Stimulated activated CD4-positive, alpha-beta T cell treated with anti-CD3 and anti-CD28 coated beads, Interleukin-2, amount 100 ng/mL, for 24 hours (primary cell): ENCODE measurements at places on chromosomes 2 and 18.

GRCh38 chr2:208607694-208608093 lies 201.1 kb downstream of the PTH2R start:
- DNase-seq, result no peak

- DNase-seq, result no peak
Measured at GRCh38 chr2:95342556-95343320, 45.6 kb downstream of the KCNIP3 start.

DNA sequence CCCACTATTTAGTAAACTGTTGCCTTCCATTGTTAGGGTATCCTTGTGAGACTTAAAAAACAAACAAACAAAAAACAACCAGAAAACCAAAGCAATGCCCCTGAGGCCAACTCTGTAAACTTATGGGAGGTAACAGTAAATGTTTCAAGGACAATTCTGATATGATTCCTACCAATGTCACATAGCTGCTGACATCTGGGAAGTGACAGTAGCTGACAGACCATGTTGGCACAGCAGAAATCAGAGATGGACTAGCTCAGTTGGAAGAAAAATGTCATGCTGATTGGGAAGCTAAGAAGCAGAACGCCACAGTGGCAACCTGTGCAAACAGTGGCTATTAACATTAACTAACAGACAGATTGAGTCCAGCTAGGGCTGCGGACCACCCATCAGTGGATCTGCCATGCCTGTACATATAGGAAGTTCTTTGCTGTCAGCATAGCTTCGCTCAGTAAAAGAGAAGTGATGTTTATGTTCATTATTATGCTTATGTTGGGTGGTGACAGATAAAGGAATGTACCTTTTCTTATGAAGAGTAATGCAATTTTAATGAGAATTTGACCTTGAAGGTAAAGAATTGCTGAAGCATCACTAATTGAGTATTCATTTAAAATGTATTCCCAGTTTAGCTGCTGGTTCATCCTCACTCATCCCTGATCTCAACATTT lies 180.6 kb downstream of the PARD3B start:
- DNase-seq, result no peak

DNA sequence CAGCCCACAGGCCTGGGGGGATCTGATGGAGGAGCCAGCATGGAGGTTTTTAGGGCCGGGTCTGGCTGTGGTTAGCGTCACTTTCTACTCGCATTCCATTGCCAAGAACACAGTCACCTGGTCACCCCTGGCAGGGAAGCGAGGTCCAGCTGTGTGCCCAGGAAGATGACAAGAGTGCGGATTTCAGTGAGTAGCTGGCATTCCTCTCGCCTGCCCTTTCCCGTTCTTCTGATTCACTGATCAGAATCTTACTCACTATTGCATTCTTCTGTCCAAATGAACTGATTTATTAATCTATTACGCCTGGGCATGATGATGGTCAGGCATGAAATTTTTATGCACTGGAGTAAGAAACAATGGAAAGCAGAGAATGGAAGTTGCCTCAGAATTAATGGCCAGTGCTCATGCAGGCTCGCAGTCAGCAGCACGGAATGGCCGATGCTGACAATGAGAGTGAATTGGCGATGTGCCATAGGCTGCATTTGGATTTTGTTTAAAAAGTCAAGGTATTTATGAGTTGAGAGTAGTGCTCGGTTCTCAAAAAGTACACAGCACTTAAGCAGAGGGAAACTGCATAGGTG lies 76.4 kb upstream of the MGAT5 start:
- no peak for DNase-seq

GRCh38 chr2:113012436-113013335 lies 7.4 kb downstream of the IL36A start:
- no peak for DNase-seq

DNA sequence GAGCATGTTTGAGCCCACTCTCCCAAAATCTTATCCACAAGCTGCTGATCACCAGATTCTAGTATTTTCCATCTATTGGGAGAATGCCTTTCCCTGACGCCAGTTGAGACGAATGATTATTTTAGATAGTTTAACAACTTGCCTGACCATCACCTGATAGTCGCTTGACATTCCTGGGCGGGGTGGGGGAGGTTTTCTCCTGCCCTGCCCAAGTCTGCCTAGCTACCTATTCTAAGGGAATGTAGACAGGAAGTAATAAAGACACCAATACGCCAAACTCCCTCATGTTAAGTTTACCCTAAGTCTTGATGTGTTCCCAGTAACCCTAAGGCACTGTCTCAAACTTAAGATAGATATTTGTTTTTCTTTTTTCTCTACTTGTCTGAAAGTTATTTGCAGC lies 4.6 kb upstream of the ACAA2 start:
- DNase-seq, result no peak

DNA sequence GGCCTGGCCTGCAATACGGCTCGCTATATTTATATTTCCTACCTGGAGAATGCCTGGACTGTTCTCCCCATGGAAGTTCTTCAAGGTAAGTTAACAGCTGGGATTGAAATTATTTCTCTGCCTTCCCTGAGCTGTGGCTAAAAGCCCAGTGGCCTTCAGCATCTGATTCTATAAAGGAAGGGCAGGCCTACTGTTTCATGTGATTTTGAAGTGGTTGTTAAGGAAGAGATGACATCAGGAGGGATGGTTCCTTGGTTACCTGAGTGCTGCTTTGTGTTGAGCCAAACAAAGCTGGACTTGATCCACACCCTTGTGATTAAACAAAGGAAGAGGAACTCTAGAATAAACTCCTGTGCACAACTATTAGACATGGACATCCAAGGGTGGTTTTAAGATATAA lies 61.6 kb downstream of the MFSD6 start:
- DNase-seq, result no peak

GRCh38 chr18:39945076-39945475 lies 2010.0 kb upstream of the PIK3C3 start:
- no peak for DNase-seq

DNA sequence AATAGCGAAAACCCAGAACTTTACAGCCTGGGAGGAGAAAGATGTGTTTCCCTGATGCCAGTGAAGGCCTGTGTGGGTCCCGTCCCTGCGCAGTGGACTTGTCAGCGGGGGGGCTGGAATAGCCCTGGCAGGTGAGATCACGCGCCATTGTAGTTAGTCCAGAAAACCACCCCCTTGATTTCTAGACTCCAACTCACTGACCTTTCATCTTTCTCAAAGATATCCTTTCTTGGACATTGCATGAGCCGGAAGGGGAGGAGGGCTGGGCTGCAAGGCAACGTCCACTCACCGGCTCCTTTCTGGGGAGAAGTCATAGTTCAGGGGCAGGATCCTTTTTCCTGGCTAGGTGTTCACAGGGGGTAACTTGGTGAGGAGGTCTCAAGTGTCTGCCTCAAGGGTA lies 22.3 kb upstream of the ASAP2 start:
- no peak for DNase-seq

DNA sequence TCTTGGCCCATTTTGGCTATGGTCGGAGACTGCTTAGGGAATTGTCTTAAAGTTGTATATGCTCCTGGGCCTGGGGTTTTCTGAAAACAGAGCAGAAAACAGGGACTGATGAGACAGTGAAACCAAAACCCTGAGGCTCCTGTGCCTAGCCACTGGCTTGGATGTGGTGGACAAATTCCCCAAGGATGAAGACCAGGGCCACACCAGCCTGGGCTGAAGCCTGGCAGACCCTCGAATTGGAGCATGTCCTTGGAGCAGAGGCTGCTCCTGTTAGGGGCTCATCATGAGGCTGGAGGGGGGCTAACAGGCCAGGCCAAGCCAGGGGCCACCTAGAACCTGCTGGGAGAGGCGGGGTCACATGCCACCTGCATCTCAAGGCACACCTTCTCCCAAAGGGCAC lies 68.1 kb downstream of the STPG4 start:
- DNase-seq, result no peak

GRCh38 chr2:24471662-24472061 lies 19.4 kb upstream of the NCOA1 start:
- DNase-seq, result no peak

GRCh38 chr2:216083464-216084281 lies 2.0 kb downstream of the TMEM169 start:
- peak; percentile 24 for DNase-seq

DNA sequence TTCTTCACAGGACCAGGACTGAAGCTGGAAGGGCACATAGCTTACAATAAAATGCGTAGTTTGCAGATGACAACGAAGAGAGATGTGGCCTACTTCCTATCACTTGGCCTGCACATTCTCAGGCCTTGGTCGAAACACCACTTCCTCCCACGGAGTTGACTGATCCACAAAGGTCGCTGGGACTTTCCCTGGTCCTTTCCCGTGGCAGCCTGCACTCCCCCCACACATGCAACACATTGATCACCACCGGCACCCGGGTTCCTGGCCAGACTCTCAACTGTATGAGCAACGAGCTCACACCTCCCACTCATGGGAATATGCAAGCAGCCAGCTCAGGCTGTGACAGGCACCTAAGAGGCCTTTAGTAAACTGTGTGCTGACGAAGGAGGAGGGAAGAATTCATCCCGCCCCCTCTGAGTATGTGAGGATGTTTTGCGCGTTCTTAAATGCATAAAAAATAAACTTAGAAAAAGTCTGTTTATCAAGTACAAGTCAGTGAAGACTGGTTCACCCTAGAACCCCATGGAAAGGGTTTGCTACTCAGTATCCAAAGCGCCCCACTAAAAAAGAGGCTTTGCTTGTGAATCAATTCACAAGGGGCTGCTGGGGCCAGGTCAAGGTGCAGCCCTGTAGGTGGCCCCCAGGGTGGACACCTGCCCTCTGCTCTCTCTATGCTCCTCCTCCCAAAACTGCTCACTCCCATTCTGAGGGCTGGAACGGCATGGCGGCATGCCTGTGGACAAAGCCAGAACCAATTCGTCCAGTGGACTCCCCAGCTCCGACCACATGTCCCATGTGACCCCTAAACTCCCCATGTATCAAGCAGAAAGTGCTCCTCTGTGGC lies 154.3 kb downstream of the EIPR1 start:
- DNase-seq, result peak; percentile 91

DNA sequence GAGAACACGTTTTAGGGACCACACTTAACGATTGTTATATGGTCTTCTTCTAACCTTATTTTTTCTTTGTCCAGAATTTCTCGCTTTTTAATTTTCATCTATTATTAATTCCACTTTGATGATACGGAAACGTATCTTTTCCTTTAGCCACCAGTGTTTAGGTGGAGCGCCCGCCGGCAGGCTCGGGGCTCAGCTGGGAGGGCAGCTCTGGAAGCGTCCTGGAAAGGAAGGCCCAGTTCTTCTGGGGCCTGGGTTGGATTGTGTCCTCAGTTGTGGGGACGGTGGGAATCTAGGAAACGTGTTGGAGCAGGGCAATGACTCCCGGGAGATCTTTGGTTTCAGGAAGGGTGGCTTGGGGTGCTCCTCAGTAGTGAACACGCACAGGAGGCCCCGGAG lies 19.4 kb upstream of the SOX11 start:
- DNase-seq, result no peak

DNA sequence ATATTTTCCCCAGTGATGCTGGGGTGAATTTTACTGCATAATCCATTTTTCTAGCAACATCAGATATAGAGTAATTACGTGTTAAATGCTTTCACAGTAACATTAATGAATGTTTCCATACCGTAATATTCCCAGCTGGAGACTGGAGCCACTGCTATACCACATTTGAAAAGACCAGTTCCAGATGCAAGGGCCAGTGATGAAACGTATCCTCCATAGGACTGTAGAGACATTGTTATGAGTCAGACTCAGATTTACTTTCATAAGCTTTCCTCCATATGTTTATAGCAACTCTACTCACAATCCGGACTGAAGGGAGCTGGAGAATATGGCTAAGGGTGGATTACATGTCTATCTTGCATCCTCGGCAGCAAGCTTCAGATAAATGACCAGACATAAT lies 22.7 kb upstream of the GCG start:
- no peak for DNase-seq

- no peak for DNase-seq
Measured at GRCh38 chr2:97733341-97734035, 20.1 kb downstream of the ZAP70 start.

DNA sequence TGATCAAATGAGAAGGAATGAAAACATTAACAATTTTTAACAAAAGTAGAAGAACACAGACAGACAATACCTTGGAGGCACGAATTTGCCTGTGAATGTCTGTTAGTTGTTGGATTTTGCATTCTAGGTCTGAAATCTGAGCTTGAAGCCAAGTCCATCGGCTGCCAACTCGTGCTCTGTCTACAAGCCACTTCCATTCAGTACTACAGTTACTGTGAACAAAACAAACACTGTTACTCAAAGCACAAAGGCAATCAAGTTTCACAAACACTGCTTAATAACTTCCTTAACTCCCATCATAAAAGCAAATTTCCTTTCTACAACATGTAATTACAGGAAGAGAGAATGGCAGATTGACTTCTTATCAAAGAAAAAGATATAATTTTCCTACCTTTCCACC lies 42.2 kb downstream of the KANSL1L start:
- DNase-seq, result no peak

- no peak for DNase-seq
Measured at GRCh38 chr18:76518123-76518859, 23.2 kb upstream of the ZNF516 start.

GRCh38 chr2:22487541-22487940 lies 897.4 kb upstream of the KLHL29 start:
- DNase-seq, result no peak

DNA sequence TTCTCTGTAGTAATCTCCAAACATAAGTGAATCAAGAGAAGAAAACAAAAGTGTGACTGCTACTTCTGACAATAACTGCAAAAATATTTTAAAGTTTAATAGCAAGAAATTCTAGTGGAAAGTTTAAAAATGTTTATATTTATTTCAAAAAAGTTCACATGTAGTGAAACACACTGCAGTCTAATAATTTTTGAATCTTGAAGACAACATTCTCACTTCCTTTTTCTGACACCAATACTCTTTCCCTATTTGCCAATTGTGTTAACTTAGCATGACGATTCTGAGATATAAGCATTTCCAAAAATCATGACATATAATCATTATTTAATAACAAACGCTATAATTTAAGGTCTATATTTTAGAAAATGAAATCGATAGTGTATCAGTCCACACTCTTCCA lies 429.1 kb upstream of the PKDCC start:
- no peak for DNase-seq

DNA sequence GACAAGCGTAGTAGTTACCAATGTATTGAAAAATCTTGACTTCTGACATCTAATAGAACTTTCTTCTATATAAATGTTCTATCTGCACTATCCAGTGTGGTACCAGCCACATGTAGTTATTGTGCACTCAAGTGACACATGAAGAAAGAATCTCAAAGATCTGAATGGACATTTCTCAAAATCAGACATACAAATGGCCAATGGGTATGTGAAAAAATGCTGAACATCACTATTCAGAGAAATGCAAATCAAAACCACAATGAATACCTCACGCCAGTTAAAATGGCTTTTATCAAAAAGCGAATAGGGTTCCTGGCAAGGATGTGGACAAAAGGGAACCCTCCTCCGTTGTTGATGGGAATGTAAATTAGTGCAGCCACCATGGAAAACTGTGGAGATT lies 37.5 kb upstream of the SMCHD1 start:
- DNase-seq, result no peak

DNA sequence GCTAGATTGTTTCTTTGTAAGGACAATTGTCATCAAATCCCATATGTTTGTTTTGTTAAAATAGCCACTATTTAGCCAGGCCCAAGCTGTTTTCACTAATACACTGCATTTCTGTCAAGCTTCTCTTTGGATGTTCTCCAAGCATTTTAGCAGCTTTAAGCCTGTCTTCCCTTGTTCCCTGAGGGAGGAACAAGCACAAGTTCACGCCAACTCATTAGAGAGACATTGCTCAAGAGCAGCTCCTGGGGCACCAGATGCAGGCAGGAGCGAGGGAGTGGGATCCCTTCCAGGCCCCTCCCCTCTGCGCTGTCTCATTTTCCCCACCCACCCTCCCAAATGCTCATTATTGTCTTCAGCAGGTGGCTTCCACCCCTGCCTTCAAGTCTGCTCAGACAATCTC lies 32.6 kb upstream of the PPP3R1 start:
- no peak for DNase-seq
